ENCODE measurements at places on chromosomes 6 and 20.

GRCh38 chr6:130037207-130037811, 18.9 kb downstream of the L3MBTL3 start:
- no peak for DNase-seq

DNA sequence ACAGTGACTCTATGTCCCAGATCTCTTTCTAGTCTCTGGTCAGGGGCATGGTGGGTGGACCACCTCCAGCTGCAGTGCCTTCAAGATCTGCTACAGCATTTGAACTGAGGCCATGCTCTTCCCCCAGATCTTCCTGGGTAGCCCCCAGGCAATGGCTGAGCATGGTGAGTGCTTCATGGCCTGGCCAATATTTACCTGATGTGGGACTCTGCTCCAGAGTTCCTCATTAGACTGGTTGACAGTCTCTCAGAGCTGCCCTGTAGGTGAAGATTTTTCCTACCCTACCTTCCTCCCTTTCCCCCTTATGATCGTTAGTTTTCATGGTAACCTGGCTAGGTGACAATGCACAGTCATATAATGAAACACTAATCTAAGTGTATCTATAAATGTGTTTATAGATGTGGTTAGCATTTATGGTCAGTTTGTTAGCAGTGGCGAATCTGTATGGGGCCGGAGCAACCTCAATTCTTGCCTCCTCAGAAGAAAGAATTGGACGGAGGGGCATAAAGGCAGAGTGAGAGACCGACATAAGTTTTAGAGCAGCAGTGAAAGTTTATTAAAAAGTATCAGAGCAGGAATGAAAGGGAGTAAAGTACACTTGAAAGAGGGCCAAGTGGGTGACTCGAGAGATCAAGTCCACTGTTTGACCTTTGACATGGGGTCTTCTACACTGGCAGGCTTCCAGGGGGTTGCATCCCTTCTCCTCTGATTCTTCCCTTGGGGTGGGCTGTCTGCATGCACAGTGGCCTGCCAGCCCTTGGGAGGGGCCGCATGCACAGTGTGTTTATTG, 256.3 kb downstream of the CD83 start:
- no peak for DNase-seq

GRCh38 chr6:105400501-105400900, 2.4 kb downstream of the PREP start:
- no peak for DNase-seq

DNA sequence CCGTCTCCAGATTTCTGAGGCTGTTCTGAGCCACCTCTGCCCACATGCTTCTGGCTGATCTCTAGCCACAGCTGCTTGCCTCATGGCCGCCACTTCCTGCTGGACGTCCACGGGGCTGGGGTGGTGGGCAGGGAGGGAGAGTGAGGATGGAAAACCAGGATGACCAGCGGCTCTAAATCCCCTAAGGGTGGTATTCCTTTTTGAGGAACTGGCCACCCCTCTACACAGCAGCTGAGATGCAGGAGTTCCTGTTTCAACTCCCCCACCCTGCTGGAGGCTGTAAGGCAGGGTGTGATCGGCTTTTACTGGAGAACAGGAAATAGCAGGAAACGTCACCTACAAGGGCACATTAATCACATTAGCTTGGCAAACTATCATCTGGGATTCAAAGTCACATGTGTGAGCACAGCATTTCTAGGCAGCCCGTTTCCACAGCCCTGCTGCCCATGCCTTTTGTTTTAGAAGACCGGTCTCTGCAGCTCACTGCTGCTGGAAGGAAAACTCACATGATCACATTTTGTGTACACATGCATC, 181.6 kb upstream of the ECI2 start:
- no peak for DNase-seq

GRCh38 chr20:62723768-62724450, 15.3 kb downstream of the NTSR1 start:
- DNase-seq: no peak

DNA sequence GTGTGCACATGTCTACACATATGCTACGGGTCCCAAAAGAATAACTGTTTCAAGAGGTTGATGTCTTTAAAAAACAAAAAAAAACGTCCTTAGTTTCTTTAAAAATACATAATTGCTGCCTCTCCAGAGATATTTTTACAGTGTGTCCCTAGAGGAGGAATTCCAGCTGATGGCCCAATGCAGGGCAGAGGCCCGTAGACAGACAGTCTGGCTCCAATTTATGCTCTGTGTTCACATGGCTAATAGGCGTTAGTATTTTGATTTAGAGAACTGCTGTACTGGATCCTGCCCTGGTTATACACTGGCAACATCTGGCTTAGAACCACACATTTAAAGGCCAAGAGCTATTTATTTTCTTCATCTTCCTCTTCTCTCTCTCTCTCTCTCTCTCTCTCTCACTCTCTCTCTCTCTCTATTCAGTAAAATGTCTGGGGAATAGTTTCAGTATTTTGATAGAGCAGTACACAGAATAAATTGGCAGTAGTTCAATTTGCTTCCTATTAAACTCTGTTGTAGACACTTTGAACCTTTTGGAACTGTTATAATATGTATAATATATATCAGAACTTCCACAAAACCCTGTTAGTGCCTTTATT, 260.6 kb downstream of the EYA4 start:
- DNase-seq: no peak

DNA sequence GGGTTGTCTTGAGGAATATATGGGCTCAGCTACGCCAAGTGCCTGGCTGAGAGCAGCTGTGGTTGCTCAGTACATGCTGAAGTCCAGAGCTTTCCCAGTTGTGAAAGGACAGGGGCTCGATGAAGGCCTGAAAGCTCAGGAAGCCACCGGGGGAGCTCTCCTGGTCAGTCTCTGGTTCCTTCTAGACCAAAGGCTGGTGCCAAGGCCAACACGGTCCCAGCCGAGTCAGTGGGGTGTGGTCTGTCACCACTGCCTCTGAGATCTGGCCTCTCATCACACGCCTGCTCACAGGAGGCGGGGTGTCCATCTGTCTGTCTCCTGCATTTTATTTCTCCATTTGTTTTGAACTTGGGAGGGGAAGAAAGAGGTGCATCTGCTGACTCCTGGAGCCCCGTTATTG, 4.9 kb upstream of the FAM83C start:
- DNase-seq: no peak

GRCh38 chr6:18823782-18824386, 436.7 kb downstream of the RNF144B start:
- no peak for DNase-seq

- no peak for DNase-seq
Observed at GRCh38 chr6:5151360-5151954, 66.3 kb downstream of the PPP1R3G start.

- DNase-seq: no peak
Observed at GRCh38 chr6:27139756-27140579, 107.5 kb upstream of the PRSS16 start.

DNA sequence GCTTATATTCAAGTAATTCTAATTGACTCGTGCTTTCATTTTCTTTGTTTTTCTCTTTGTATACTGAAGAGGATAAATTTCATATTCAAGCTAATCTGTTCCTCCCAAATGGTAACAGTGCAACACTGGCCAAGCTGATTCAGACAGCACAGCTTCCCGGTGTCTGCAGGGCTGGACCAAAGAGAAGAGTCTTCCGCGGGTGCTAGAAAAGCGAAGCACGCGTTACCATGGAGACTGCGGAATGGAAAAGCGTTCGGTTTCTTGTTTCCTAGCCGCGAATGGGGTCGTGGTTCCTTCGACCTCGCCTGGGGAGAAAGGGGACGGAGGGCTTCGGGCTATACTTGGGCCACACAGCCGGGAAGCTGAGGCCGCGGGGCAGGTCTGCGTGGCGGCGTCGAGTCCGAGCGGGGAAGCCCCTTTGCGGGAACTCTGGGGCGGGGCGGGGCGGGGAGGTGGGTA, 6.2 kb upstream of the ZNF311 start:
- peak; percentile 5 for DNase-seq

- no peak for DNase-seq
Observed at GRCh38 chr20:37494301-37494700, 26.7 kb upstream of the NNAT start.

DNA sequence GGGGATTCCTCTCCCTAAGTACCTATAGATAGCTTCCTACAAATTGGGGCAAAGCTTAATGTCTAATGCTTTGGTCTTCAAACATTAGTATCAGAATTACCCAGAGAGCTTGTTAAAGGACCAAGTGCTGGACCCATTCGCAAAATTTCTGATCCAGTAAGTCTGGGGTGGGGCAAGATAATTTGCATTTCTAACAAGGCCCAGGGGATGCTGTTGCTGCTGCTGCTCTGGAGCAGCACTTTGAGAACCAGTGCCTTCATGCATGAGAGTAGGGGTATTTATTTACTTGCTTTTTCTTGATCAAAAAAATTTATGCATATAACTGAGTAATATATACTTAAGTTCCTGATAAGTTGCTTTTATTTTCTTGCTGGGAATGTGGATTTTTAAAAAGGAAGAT, 24.5 kb upstream of the COL19A1 start:
- no peak for DNase-seq

DNA sequence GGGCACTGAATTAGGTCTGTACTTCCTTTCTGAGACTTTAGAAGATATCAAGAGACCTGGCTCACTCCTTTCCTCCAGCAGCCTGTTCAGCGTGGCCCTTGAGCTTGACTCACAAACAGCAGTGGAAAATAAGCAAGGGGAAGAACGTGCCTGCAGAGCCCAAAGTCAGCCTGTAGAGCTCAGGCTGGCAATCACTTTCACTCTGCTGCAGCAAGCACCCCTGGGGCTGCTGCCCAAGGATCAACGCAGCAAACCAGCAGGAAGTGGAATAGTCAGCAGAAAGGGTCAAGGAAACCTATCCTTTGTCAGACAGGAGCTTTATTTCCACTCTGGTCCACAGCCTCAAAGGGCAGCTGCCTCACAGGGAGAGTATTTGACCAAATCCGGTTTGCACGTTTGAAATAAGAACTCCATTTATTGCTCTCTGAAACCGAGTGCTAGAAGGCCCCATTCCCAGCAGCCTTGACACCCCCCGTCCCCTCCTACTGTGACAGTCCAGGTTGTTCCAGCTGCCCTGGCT, 77.4 kb downstream of the PRDM1 start:
- no peak for DNase-seq

- DNase-seq: no peak
Observed at GRCh38 chr20:18360635-18361034, 72.3 kb downstream of the ZNF133 start.

DNA sequence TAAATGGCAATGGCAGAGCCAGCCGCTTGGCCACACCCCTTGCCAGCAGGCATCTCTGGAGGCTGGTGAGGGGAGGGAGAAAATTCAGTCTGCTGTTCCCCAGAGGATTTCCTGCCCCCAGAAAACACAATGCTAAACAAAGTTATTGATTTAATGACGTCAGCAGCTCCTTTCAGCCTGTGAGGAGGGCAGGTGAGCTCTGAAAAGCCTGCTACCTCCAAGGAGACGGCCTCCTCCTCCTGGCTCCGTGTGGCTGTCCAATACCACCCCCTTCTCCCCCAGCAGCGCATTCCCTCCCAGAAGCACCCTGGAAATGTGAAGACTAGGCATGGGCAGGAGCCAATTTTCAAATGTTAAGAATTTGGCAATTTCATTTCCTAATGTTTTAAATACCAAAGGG, 393.1 kb downstream of the ZFAND3 start:
- DNase-seq: peak; percentile 97

DNA sequence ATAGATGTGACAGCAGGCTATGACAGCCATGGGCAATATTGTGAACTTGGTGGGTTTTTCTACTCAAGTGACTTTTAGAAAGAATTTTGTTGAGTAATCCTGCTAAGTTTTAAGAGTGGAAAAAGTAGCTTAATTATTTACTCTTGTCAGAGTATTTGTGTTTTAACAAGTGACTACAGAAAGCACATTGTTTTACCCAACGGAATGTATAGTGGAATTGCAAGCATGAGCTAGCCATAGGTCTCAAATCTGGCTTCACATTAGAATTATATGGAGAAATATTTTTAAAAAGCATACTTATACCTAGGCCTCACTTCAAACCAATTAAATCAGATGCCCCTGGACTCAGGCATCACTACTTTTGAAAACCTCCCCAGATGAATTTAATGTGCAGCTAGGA, 35.5 kb upstream of the GOPC start:
- no peak for DNase-seq

DNA sequence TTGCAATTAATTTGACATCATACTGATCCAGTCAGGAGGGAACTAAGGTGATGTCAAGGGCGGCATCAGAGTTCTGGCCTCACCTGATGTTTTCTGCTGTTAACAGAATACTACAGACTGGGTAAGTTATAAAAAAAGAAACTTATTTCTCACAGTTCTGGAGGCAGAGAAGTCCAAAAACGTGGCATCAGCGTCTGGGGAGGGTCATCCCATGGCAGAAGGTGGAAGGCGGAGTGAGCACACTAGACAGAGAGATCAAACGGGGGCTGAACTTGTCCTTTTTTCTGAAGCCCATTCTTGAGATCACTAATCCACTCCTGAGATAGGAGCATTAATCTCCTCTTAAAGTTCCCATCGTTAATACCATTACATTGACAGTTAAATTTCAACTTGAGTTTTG, 3.3 kb upstream of the MTCH1 start:
- no peak for DNase-seq

- peak; percentile 49 for DNase-seq
Observed at GRCh38 chr6:50791900-50792508, 26.7 kb upstream of the TFAP2B start.

- DNase-seq: no peak
Observed at GRCh38 chr20:14531786-14532185, 194.4 kb upstream of the FLRT3 start.

DNA sequence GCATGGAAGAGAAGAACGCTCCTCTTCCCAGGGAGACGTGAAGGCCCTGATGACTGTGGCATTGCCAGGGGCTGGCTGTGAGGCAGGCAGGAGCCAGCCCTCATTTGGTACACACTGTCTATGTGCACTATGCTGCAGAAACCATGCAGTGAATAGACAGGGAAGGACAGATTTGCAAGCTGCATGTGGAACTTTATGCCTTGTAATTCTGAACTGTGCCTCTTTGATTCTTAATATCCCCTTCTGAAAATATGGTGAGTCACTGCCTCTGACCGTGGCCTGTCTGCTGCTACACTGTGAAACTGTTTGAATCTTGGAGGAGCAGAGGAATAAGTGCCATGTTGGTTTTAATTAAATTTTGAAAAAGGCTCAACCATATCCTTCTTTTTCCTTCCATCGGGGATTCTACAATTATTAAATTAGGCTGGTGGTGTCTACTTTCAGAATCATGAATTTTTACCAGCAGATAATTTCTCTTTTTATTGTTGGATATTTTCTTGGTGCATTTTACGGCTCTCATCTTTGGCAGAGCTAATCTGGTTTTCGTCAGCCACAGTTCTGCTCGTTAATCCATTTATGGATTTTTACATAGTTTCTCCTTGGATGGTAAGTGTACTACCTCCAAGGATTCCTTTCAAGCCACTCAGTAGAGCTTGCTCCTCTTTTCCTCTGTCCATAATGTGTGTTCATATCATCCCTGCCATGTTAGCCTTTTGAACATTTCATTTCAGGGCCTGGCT, 301.0 kb upstream of the SLC35B3 start:
- no peak for DNase-seq
